Esophagus squamous epithelium (tissue), 5 donors: ENCODE measurements at places on chromosomes 5 and 9.

GRCh38 chr9:90508940-90509339 is 133.7 kb downstream of the DIRAS2 start:
- no peak overlapping the region for H3K27ac ChIP-seq
- H3K36me3 ChIP-seq, result no peaks in the 10 kb centered on the region
- DNase-seq, result no peak
- no peaks in the 10 kb centered on the region for H3K27me3 ChIP-seq
- H3K4me1 ChIP-seq, result no peaks in the 10 kb centered on the region

GRCh38 chr5:116502616-116503015 is 72.0 kb downstream of the SEMA6A start:
- H3K4me3 ChIP-seq, result no peak overlapping the region
- no peaks in the 10 kb centered on the region for H3K27me3 ChIP-seq
- peaks cover 27% of the 10 kb centered on the region for H3K36me3 ChIP-seq
- DNase-seq, result no peak
- H3K27ac ChIP-seq, result no peak overlapping the region

DNA sequence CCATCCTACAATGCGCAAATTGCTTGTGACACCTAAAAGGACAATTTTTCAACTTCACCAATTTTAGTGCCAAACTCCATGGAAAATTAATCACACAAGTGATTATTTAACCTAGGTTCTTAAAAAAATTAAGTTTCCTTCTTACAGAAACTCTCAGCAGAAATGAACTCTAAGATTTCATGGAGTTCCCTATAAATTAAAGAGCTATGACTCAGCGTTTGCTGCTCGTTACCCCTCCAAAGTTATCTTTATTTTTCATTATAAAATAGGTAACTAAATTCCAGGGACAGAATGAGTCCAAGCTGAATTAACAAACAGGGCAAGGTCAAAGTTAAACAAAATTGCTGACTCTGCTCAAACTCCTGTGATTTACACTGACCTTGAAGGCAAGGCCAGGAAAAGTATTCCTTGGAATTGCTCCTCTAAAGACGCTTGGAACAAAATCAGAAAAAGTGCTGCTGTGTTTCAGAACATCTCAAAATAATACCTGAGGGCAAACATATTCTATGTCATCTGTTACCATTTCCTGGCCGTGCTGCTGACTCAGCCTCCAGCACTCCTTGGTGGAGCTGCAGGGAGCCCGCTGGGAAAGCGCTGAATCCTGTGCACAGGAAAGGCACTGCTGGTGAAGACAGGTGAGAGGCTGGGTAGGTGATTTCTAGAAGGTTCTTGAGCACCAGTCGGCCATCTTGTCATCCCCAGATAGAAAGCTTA is 2.5 kb upstream of the CMBL start:
- H3K27me3 ChIP-seq, result no peaks in the 10 kb centered on the region
- no peaks in the 10 kb centered on the region for H3K36me3 ChIP-seq
- no peak for DNase-seq
- H3K27ac ChIP-seq, result no peak overlapping the region
- no peak overlapping the region for H3K4me3 ChIP-seq
- H3K4me1 ChIP-seq, result peaks cover 13% of the 10 kb centered on the region

DNA sequence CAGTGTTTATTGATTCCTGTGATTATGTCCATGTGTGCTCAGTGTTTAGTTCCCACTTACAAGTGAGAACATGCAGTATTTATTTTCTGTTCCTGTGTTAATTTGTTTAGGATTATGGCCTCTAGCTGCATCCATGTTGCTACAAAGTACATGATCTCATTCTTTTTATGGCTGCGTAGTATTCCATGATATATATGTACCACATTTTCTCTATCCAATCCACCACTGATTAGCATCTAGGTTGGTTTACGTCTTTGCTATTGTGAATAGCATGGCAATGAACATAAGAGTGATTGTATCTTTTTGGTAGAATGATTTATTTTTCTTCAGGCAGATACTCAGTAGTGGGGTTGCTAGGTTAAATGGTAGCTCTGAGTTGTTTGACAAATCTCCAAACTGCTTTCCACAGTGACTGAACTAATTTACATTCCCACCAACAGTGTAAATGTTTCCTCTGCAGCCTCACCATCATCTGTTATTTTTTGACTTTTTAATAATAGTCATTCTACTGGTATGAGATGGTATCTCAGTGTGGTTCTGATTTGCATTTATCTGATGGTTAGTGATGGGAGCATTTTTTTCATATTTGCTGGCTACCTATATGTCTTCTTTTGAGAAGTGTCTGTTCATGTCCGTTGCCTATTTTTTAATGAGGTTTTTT is 47.5 kb upstream of the ELL2 start:
- H3K4me1 ChIP-seq, result no peaks in the 10 kb centered on the region
- no peak overlapping the region for H3K4me3 ChIP-seq
- no peak for DNase-seq
- no peaks in the 10 kb centered on the region for H3K27me3 ChIP-seq
- H3K36me3 ChIP-seq, result no peaks in the 10 kb centered on the region

DNA sequence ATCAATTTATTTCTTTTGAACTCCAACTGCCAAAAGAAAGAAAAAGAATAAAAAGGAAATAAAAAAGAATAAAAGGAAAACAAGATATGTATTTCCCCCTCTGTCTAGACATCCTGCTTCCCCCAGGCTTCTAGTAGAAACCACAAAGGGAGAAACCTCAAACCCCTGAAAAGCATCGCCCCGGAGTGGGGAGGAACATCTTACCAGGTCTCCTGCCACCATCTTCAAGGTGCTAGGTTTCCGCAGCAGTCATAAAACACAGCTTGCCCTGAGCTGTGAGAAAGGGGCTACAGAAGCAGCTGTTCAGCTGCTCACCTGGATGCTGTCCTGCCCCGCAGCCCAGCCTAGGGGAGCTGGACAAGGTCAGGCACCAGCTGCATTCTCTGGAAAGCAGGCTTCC is 487.7 kb downstream of the GADD45G start:
- no peaks in the 10 kb centered on the region for H3K36me3 ChIP-seq
- DNase-seq, result no peak
- H3K27ac ChIP-seq, result no peak overlapping the region
- no peaks in the 10 kb centered on the region for H3K4me1 ChIP-seq
- no peak overlapping the region for H3K4me3 ChIP-seq

DNA sequence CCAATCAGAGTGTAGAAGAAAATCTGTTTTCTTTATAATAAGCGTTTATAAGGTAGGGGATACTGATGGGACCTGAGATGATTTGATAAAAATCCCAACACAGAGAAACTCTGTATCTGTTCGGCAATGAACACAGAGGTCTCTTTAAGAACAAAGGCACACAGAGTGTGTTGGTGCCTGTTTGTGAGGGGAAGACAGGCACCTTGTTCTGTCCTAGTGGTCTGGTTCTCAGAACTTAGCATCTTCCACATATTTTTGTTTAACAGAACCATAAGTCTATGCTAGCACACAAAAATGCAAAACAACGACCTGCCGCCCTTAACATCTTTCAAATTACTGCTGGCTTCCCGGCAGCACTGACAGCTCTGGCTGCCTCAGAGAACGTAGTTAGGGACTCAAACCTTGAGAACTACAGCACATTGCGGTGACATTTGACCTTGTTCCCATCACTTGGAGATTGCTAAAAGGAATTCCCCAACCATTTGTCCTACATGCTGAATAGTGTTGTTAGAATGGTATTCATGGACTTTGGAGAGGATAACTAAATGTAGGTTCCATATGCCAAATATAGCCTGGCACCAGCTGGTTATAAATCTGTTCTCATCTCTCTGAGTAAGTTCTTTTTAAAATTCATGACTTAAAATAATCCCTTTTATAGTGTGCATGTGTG is 871.7 kb upstream of the TYRP1 start:
- H3K4me1 ChIP-seq, result no peaks in the 10 kb centered on the region
- H3K27ac ChIP-seq, result no peak overlapping the region
- no peak overlapping the region for H3K4me3 ChIP-seq
- no peaks in the 10 kb centered on the region for H3K36me3 ChIP-seq
- H3K27me3 ChIP-seq, result no peaks in the 10 kb centered on the region

GRCh38 chr5:122351416-122352157 is 39.5 kb downstream of the SNCAIP start:
- H3K4me3 ChIP-seq, result no peak overlapping the region
- DNase-seq, result no peak

- H3K27me3 ChIP-seq, result no peaks in the 10 kb centered on the region
- no peak for DNase-seq
- H3K4me1 ChIP-seq, result peaks cover 6% of the 10 kb centered on the region
- H3K4me3 ChIP-seq, result no peak overlapping the region
- no peaks in the 10 kb centered on the region for H3K36me3 ChIP-seq
- no peak overlapping the region for H3K27ac ChIP-seq
Measured at GRCh38 chr9:69582018-69582417, 90.2 kb downstream of the APBA1 start.

- no peaks in the 10 kb centered on the region for H3K27me3 ChIP-seq
- H3K36me3 ChIP-seq, result no peaks in the 10 kb centered on the region
- H3K27ac ChIP-seq, result no peak overlapping the region
- no peak overlapping the region for H3K4me3 ChIP-seq
Measured at GRCh38 chr9:78397045-78397444, 100.1 kb downstream of the PSAT1 start.

DNA sequence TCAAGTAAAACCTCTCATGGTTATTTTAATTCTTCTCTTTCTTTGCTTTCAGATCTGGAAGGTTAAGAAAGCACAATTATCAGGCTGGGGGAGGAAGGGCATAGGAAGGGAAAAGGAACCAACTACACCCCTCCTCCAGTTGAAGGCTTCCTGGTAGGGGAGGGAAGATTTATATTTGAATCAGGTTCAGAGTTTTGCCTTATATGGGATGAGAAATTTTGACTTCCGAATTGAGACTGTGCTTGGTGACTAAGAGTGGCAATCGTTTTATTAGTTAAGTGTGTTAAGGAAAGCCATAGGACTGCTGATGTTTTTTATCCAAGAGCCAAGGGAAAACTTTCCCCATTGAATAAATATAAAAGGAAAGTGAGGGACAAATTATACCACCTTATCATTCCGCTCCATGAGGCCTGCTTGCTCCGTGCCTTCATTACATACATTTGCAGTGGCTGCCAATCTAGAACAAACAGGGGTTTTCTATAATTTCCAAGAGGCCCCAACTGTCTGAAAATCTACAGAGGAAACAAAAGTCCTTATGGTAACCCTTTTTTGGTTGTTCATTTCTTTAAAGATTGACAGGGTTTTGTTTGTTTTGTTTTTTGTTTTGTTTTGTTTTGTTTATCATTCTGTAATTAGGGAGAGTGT is 115.7 kb upstream of the EPB41L4A start:
- no peaks in the 10 kb centered on the region for H3K36me3 ChIP-seq
- no peaks in the 10 kb centered on the region for H3K27me3 ChIP-seq
- H3K4me1 ChIP-seq, result no peaks in the 10 kb centered on the region
- H3K27ac ChIP-seq, result no peak overlapping the region
- DNase-seq, result no peak

- H3K27me3 ChIP-seq, result no peaks in the 10 kb centered on the region
- DNase-seq, result no peak
- peaks cover 5% of the 10 kb centered on the region for H3K4me1 ChIP-seq
- no peak overlapping the region for H3K27ac ChIP-seq
- no peak overlapping the region for H3K4me3 ChIP-seq
- H3K36me3 ChIP-seq, result peaks cover 40% of the 10 kb centered on the region
Measured at GRCh38 chr9:35611230-35611797, 6.3 kb downstream of the TESK1 start.

DNA sequence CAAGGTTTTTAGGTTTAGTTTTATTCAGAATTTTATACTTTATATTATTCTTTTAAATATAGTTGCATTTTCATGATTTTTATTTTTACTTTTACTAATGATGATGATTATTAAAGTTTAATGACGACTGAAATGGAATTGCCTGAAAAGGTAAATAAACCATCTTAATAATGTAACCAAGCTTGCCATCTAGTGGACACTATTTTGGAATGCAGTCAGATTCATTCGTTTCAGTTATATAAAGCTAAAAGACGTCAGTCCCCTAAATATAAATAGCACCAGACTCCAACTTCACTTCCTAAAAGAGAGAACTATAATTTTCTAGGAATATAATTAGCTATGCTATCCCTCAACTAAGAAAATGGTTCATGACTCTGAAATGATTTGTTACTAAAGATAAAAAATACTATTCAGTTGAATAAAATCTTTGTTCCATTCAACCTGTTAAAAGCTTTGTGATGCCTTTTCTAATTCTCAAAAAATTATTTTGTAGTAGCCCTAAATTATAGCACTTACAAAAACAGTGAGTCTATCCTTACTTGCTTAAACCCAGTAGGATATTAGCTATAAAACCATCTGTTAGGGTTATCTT is 19.9 kb downstream of the ABITRAM start:
- no peaks in the 10 kb centered on the region for H3K4me1 ChIP-seq
- no peaks in the 10 kb centered on the region for H3K36me3 ChIP-seq

DNA sequence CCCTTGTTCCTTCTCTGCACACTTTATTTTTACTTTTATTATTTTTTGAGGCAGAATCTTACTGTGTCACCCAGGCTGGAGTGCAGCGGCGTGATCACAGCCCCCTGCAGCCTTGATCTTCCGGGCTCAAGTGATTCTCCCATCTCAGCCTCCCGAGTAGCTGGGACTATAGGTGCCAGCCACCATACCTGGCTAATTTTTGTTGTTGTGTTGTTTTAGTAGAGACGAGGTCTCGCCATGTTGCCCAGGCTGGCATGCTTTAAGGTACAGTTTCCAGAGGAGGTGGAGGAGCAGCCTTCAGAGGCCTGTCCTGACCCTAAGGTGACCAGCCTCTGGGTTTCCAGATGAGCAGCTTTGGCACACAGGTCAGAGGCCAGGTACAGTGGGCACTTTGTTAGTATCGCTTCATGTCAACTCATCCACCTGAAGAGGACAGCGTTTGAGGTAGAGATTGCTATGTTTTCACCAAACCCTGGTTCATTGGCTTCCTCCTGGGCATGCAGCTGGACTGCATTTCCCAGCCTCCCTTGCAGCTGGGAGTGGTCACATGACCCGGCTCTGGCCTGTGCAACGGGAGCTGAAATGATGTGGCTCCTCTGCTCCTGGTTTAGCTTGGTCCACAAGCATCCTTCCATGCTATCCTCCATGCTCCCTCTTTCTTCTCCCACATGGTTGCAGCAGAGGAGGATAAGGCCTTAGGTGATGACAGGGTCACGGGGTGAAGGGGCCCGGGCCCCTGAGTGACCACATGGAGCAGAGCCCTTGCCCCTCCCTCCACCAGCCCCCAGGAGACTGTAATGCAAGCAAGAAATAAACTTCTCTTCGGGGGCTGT is 139.3 kb upstream of the IER5L start:
- no peaks in the 10 kb centered on the region for H3K36me3 ChIP-seq
- H3K4me1 ChIP-seq, result peaks cover 79% of the 10 kb centered on the region
- no peaks in the 10 kb centered on the region for H3K27me3 ChIP-seq
- no peak for DNase-seq

DNA sequence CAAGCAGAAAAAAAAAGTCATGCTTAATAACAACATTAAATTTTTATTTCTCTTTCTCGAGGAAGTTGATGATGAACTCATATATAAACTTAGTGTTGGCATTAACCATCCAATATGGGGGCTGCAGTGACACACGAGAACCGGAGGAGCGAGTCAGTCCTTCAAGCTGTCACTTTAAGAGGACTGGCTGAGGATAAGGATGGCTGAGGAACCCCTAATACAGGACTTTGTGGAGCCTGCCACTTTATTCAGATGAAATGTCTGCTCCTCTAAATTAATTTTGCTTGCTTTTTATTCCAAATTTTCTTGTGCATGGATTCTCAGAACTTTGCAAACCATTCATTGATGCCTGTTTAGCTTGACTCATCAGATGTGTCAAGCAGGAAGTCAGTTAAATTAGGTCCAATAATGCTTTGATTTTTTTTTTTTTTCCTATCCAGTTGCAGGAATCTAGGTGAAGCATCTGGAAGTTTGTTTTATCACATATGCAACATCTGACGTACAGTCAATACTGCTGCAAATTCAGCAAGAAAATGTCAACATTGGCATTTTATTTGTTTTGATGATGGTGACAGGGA is 144.2 kb upstream of the COL5A1 start:
- no peaks in the 10 kb centered on the region for H3K36me3 ChIP-seq
- H3K27ac ChIP-seq, result no peak overlapping the region
- no peaks in the 10 kb centered on the region for H3K4me1 ChIP-seq
- DNase-seq, result no peak
